ENCODE measurements at places on chromosomes 11 and 22. TPM values are rescaled to one million over a fixed set of nuclear protein-coding genes. Genes with fewer than 3 reads are reported as not detected.

The MS4A3 gene
- not detected for total RNA-seq

The ISX gene
- not detected for total RNA-seq

The DNAJB7 gene
- not detected for total RNA-seq

The GGA1 gene
- 29.7 TPM for total RNA-seq

The AQP11 gene
- total RNA-seq, result 2.8 TPM

The OR10D3 gene
- total RNA-seq, result not detected

DNA sequence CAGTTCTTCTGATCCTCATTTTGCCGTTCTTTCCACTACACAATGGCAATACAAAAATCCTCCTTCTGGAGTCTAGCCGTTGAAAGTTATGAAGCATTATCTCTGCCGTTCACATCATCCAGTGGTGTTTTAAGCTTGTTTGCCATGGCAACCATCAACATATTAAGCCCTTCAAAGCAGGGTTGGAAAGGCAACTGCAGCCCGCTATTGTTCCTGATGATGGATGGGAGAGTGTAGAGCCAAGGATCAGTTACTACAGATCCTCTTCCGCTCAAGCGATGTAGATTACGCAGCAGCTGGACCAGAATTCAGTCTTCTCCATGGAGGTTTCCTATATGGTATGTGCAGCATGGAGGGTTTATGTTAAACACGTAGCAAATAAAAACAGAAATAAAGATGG, 352.7 kb downstream of the NTM start:
- no peak for DNase-seq

DNA sequence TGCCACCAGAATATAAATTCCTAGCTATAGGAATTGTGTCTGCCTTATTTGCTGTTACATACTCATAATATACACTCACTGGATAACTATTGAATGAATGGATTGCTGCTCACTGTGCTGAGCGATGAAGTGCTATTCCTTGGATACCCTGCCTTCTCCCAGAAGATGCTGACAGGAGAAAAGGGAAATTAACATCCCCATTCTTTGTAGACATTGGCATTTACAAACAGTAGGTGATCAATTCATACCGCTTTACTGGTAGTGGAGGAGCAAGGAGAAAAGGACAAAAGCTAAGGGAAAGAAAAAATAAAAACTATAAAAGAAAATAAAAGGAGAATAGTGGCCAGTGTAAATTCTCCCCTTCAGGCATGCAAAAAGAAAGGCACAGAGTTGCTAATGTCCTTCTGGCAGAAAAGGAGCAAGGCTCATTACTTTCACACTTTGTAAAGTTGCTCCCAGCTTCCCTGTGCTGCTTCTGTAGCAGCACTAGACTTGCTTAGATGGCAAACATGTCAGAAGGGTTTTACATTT, 183.0 kb downstream of the LUZP2 start:
- DNase-seq, result no peak

GRCh38 chr11:109808569-109808968, 284.6 kb upstream of the ZC3H12C start:
- DNase-seq, result no peak

DNA sequence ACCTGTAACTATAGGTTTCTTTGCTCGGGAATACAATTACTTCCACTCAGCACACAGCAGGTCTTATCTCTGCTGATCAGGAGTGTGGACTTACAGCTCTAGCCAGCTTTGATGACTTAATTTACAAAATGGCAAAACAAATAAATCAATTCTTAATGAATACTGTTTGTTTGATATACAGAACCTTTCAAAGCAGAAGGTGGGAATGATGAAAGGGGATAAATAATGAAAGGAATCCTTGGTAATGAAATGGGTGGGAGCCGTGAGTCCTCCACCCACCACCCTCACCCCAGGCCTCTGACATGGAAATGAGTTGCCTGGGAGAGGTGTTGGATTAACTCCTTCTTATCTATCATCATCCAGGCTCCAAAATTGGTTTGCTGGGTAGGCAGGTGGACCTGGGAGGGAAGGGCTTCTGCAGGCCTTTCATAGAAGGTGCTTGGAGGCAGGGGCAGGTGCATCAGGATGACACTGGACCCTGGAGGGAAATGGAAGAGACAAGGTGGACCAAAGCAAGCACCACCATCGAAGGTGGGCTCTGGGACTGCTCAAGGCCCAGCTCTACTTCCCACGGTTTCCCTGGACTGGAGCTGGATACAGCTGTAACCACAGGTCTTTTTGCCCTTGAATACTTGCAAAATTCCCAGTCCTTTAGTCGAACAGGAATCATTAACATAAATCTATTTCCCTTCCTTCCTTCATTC, 23.0 kb downstream of the POU2AF1 start:
- no peak for DNase-seq

- DNase-seq, result no peak
Measured at GRCh38 chr11:75786101-75786736, 17.6 kb downstream of the DGAT2 start.

- DNase-seq, result no peak
Measured at GRCh38 chr11:96227244-96227643, 115.8 kb downstream of the MAML2 start.

DNA sequence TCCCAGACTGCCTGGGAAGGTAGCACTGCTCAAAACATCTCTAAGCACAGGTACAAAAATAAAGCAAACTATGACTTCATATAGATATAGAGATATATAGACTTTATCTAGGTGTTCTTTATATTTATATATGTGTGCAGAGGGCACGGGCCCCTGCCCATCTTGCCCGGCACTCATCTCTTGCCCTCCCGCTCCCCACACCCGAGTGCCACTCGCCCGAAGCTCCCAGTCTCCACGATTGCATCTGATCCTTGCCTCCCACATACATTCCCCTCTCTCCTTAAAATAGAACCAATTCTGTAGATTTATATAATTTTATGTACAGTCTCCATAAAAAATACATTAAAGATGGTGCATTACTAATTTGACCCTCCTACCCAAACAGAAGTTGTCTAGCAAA, 55.5 kb downstream of the IGSF9B start:
- DNase-seq, result no peak

DNA sequence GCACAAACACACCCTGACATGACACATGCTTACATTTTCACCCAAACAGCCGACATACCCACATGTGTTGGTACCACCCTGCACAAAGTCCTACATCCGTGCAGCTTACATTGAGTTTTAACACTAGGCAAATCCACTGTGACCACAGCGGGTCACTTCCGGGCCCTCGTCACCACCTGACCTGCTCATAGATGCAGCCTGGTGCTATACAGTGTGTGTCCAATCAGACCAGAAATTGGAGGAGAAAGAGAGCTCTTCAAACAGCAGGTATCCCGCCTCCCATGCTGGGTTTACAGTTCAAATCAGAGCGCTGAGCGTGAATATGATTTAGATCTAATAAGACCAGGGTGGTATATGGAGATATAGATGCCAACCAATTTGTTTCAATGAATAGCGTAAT, 35.4 kb downstream of the PHF21B start:
- no peak for DNase-seq

DNA sequence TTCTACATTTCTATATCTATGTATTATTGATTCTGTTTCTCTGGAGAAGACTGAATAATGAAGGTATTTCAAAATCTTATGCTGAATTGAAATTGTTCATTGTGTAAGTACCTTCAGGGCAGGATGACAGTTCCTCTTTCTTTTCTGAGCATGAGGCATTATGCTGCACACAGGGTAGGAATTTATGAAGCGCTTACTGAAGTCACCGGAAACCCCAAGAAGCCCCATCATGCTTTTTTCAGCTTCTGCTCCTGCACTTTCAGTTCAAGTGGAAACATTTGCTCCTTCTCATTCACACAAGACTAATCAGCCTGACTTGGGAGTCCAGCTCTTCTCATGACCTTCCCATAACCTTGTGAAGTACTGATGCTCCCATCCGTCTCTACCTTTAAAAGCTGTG, 314.7 kb upstream of the SORL1-AS1 start:
- DNase-seq, result no peak

DNA sequence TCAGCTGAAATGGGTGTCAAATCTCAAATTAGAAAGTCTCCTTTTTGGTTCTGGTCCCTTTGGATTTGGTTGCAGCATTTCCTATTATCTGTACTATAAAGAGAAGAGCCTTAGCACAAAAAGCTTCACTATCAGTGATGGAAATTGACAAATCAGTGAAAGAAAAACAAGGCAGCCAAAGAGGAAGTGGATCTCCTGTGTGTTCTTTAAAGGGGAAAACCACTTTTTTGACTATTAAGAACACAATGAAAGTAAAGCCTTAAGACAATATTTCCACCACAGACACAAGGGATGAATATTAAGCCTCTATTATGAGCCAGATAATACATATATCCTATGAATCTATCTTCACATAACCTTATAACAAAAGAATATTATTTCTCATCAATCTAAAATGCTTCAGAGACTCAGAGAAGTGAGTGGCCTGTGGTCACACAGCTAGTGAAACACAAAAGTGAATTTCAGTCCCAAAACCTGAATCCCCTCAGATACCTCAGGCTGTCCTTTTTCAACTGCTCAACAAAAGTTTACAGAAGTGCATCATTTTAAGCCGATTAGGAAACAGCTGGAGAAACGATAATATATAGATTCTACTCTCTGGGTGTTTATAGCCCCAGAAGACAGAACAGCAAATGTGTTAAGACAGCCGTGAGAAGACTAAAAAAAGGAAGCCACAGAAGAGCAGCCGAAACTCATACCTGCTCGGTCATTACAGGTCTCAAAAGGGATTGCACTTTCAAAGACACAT, 24.4 kb upstream of the FSHB start:
- no peak for DNase-seq

DNA sequence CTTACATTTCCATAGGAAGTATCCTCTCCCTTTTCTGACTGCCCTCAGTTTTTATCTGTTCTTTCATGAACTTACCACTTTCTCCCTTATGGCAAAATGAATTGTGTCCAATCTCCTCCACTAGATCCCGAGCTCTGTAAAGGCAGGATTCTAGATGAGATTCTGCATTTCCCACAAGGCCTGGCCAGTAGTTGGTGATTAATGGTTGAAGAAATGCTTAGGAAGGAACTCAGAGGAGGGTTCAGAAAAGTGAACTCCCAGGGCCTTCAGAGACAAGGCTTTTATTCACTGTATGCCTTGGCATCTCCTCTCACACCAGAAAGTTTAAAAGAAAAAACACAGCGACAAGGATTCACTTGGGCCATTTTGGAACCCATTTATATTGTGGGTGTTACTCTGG, 66.2 kb downstream of the CCDC81 start:
- DNase-seq, result no peak

DNA sequence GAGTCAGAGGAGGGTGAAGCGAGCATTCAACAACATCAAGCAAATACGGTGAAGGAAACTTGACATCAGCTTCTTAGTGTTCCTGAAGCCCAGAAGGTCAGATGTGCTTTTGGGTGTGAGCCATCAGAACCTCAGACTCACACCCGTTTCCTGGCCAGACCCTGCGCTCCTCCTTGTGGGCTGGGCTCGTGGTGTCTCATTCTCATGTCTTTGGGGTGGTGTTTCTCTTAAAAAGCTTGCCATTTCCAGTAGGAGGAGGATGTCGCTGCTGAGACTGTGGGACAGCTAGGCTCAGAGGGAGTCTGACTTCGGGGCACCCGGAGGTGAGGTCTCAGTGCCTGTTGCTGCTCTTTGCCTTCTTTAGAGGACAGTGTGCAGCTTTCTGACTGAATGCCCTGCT, 24.2 kb downstream of the PPFIBP2 start:
- DNase-seq, result no peak

DNA sequence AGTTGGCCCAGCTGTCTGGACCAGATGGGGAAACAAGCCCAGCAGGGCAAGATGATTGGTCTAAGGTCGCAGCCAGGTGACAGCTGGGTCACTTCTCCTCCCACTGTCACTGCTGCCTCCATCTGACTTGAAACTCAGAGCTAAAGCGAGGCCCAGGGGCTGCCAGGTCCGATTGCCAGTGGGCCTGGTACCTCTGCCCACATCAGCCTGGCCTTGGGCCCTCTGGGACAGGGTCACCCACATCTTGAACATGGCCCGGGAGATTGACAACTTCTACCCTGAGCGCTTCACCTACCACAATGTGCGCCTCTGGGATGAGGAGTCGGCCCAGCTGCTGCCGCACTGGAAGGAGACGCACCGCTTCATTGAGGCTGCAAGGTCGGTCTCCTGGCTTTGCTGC, 5.8 kb downstream of the SSH3 start:
- DNase-seq, result no peak

DNA sequence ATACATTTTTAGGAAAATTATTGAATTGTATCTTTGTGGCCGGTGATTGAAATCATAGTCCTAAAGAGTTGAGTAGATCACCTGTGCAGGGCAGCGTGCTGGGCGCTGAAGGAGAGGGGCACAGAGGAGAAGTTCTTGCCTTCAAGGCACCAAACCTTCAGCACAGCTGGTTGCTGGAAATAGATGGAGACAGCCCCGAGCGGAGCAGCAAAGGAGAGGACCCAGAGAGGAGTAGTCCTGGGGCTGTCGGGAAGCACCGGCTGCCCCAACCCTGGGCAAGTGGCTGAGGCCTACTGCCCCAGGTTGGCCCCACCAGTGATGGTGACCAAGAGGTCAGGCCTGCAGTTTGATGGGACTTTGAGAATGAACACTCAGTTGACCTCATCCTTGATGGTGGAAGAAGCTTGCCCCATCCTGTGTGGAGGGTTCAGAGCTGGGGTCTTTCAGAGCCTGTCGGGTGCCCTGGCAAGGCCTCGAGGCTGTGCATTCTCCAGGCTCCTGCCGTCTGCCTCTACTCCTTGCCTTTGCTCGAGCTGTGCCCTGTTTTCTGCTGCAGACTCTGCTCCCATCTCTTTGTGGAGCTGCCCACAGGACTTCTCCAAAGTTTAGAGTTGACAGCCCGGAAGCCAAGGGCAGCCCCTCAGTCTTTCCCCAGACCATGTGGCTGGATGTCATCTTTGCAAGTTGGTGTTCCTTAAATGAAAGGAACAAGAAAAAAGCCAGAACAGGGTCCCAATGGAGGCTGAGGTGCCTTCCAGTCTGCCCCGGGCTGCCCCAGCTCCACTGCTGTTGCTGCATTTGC, 285.1 kb downstream of the TBC1D22A start:
- no peak for DNase-seq

DNA sequence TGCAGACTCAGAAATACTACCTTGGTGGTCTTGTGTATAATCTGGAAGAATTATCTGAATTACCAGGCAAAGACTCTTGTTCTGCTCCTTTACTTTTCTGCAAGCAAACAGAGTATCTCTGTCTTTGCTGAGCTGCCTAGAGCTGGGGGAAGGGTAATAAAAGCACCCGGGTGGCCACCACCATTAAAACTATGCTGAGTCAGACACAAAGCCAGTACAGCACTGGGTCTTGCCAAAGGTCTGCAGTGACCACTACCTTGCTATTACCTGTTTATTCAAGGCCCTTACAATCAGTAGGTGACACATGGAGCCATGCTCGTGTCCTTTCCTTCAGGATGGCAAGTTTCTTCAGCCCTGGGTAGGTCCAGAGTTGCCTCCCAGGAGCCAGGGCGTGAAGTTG, 420.6 kb upstream of the CNTN5 start:
- DNase-seq, result no peak
